ENCODE measurements at places on chromosomes 6 and 20. TPM values are rescaled to one million over a fixed set of nuclear protein-coding genes. Genes with fewer than 3 reads are reported as not detected.

GRCh38 chr20:35886537-35886936, 67.8 kb downstream of the SCAND1 start:
- no peak for DNase-seq

FOXC1 gene
- total RNA-seq = 17.8 TPM

- no peak for DNase-seq
These were observed 399.8 kb upstream of the MAN1A1 start for GRCh38 chr6:119749335-119749734.

FAM162B gene
- 10.2 TPM for total RNA-seq

DNA sequence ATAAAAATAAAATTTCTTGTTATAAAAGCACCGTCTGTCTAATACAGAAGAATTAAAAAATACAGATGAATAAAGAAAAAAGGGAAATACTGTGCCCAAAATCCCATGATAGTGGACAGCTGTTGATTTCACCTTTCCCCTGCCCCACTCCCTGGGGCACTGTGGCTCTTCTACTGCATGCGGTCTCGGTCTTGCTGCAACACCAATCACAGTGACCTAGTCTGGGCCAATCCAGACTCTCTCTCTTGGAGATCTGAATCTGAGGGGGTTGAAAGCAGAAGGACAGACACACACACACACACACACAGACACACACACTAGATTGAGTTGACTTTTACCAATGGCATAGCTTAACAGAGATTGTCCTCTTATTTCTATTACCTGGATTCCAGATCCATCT, 70.5 kb upstream of the FYN start:
- DNase-seq = no peak

CYP21A2 gene
- 0.17 TPM for total RNA-seq

Data from HFFc6 (cell line).